Progenitor cell of endocrine pancreas (in vitro differentiated cells): ENCODE measurements at places on chromosomes 12 and 14. TPM values are rescaled to one million over a fixed set of nuclear protein-coding genes. Genes with fewer than 3 reads are reported as not detected.
A peak's percentile ranks its signal among the peaks of the same experiment; 100 is the strongest.

GRCh38 chr12:124592481-124593160 lies 25.2 kb upstream of the NCOR2 start:
- H3K27me3 ChIP-seq = peaks cover 15% of the 10 kb centered on the region
- no peaks in the 10 kb centered on the region for H3K36me3 ChIP-seq
- H3K27ac ChIP-seq = no peak overlapping the region
- no peak for DNase-seq

GRCh38 chr12:897386-897785 lies 52.1 kb downstream of the RAD52 start:
- DNase-seq = no peak
- peaks cover 42% of the 10 kb centered on the region for H3K36me3 ChIP-seq
- H3K27ac ChIP-seq = peak overlapping the region; percentile 34
- H3K4me1 ChIP-seq = no peaks in the 10 kb centered on the region
- no peak overlapping the region for H3K4me3 ChIP-seq
- H3K27me3 ChIP-seq = no peaks in the 10 kb centered on the region

- no peak overlapping the region for H3K27ac ChIP-seq
- no peaks in the 10 kb centered on the region for H3K36me3 ChIP-seq
- H3K4me1 ChIP-seq = no peaks in the 10 kb centered on the region
Observed at GRCh38 chr12:72966684-72967083, 694.5 kb downstream of the TRHDE start.

DNA sequence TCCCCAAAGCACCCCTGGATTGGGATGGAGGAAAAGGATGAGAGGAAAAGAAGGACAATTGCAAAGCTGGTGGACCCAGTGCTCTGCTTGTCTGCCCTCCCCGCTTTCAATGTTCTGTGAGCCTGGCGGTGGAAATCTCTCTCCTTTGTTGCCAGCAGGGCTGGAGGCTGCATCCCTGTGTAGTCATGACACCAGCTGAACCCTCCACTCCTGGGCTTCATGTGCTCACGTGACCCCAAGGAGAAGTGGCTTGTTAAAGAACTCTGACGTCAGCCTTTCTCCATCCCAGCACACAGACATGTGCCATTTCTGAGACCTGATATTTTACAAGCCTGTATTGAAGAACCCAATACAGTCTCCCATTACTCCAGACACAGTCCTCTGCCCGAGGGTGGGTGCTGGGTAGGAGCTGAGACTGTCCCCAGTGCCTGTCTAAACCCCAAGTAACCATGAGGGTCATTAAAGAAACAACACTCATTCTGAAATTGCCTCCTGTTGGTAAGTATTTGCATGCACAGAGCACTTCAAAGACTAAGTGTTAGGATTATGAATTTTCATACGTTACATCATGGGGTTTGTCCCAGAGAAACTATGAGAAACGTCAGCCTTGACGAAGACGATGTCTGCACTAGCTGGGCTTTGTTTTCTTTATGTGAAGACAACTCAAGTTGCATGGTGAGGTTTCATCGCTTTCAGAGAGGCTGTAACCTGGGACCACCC lies 21.7 kb downstream of the GALNT16 start:
- no peaks in the 10 kb centered on the region for H3K27me3 ChIP-seq
- DNase-seq = no peak
- H3K4me1 ChIP-seq = no peaks in the 10 kb centered on the region
- peaks cover 4% of the 10 kb centered on the region for H3K36me3 ChIP-seq

- H3K27me3 ChIP-seq = no peaks in the 10 kb centered on the region
- H3K27ac ChIP-seq = no peak overlapping the region
- H3K4me3 ChIP-seq = no peak overlapping the region
- H3K36me3 ChIP-seq = no peaks in the 10 kb centered on the region
Observed at GRCh38 chr12:89733579-89734201, 25.1 kb upstream of the ATP2B1 start.

- H3K36me3 ChIP-seq = no peaks in the 10 kb centered on the region
- H3K27me3 ChIP-seq = peaks cover 7% of the 10 kb centered on the region
- no peak overlapping the region for H3K27ac ChIP-seq
- peaks cover 5% of the 10 kb centered on the region for H3K4me1 ChIP-seq
- no peak overlapping the region for H3K4me3 ChIP-seq
Observed at GRCh38 chr14:72089625-72090024, 157.4 kb downstream of the RGS6 start.

DNA sequence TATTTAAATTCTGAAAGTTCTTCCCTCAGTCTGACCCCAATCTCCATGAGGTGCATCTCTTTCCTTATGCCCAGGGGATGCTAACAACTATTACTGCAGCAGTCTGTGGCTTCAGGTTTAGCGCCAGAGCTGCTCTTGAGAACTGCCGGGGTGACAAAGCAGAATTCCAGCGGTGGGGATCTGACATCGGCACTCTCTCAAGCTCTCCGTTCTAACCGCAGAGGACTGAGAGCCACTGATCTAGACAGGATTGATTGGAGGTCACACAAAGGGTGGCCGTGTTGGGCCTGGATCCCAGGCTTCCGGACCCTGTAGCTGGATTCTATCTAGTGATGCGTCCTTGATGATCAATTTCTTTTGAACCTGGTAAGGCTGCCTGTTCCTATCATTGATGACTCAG lies 155.6 kb upstream of the TMEM132C start:
- no peaks in the 10 kb centered on the region for H3K36me3 ChIP-seq
- DNase-seq = no peak
- H3K4me1 ChIP-seq = peaks cover 1% of the 10 kb centered on the region
- no peak overlapping the region for H3K27ac ChIP-seq
- H3K4me3 ChIP-seq = no peak overlapping the region
- peaks cover 5% of the 10 kb centered on the region for H3K27me3 ChIP-seq

- H3K4me3 ChIP-seq = no peak overlapping the region
- peaks cover 18% of the 10 kb centered on the region for H3K36me3 ChIP-seq
- H3K27ac ChIP-seq = no peak overlapping the region
- H3K4me1 ChIP-seq = peaks cover 12% of the 10 kb centered on the region
- H3K27me3 ChIP-seq = no peaks in the 10 kb centered on the region
Observed at GRCh38 chr14:20383636-20384035, 29.7 kb downstream of the TEP1 start.

GRCh38 chr12:46089414-46090162 lies 99.2 kb upstream of the SCAF11 start:
- H3K27ac ChIP-seq = no peak overlapping the region
- no peaks in the 10 kb centered on the region for H3K27me3 ChIP-seq
- H3K4me3 ChIP-seq = no peak overlapping the region
- peaks cover 1% of the 10 kb centered on the region for H3K36me3 ChIP-seq
- DNase-seq = no peak

DNA sequence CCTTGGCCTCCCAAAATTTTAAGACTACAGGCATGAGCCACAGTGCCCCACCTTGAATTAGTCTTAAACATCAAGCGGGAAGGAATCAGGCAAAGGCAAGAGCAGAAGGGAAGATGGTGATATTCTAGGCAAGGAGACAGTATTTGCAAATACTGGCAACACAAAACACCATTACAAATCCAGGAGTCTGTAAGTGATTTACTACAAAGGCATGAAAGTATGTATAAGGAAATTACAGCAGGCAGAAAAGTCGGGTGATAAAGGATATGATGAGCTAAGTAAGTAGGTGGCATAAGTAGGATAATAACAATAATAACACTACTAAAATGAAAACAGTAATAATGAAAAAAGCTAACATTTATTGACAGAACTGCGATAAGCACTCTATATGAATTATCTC lies 28.5 kb downstream of the FMNL3 start:
- H3K4me1 ChIP-seq = peaks cover 21% of the 10 kb centered on the region
- H3K36me3 ChIP-seq = no peaks in the 10 kb centered on the region
- H3K27ac ChIP-seq = no peak overlapping the region
- DNase-seq = no peak
- H3K4me3 ChIP-seq = no peak overlapping the region
- H3K27me3 ChIP-seq = no peaks in the 10 kb centered on the region

DNA sequence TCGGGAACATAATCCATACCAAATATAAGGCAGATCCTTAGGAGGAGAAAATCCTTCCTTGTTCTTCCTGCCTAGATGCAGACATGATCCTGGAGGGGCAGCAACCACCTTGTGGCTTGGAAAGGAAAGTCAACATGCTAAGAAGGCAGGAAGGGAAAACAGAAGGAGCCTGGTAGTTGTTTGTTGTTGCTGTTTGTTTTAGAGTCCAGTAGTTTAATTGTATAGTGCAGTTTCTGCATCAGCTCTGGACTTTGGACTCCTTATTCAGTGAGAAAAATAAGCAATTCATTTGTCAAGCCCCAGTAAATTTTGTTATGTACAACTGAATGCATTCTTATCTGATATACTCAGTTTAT lies 45.7 kb upstream of the APPL2 start:
- no peaks in the 10 kb centered on the region for H3K36me3 ChIP-seq
- H3K4me1 ChIP-seq = peaks cover 40% of the 10 kb centered on the region
- H3K27me3 ChIP-seq = no peaks in the 10 kb centered on the region
- no peak for DNase-seq

GRCh38 chr14:85313560-85314207 lies 216.3 kb upstream of the FLRT2 start:
- DNase-seq = no peak
- no peak overlapping the region for H3K27ac ChIP-seq
- H3K4me3 ChIP-seq = no peak overlapping the region
- no peaks in the 10 kb centered on the region for H3K4me1 ChIP-seq
- no peaks in the 10 kb centered on the region for H3K36me3 ChIP-seq

DNA sequence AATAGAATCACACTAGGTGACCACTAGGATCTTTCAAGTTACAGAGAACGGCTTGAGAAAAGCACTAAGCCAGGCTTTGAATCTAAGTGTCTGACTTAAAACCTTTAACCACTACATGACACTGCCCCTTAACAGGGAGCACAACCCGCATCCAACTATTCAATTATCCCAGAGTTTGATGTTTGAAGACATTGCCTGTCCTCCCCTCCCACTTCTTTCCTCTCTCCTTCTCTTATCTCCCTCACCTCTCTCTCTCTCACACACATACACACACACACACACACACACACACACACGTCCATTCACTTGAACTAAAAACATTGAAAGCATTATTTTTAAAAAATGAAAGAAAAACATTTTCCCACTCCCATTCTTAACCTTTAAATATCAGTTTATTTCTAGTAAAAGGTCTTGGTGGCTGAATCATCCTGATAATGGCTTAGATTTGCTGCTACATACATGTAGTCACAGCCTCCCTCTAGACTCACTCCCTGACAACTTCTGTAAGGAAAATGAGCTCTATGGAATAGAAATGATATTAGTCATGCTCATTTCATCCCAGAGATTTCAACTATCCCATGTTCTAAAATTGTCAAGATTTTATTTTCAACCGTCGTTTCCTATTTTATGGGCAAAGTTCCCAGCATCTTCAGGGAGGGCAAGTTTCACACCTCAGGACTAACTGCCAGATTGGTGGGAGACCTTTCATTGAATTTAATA lies 53.5 kb upstream of the RAP1B start:
- H3K4me1 ChIP-seq = no peaks in the 10 kb centered on the region
- no peak overlapping the region for H3K27ac ChIP-seq
- H3K4me3 ChIP-seq = no peak overlapping the region
- H3K36me3 ChIP-seq = no peaks in the 10 kb centered on the region

DNA sequence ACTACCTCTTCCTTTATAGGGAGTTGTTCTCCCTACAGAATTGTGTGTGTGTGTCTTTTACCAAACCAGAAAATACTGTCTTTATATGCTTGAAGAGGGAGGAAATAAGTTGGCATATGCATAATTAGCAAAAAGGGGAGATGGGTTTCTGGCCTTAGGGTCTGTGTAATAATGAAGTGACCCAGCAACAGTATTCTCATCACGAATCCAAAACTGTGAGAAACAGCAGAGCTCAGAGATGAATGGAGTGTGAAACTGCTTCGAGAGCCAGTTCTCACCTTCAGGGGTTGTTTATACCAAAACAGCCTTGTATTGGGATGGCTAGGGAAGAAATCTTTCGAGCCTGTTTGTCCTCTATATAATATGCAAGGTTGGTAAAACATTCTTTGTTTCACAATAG lies 227.5 kb downstream of the MON2 start:
- H3K27ac ChIP-seq = no peak overlapping the region
- no peak overlapping the region for H3K4me3 ChIP-seq
- H3K36me3 ChIP-seq = peaks cover 21% of the 10 kb centered on the region
- H3K27me3 ChIP-seq = no peaks in the 10 kb centered on the region
- no peaks in the 10 kb centered on the region for H3K4me1 ChIP-seq
- DNase-seq = no peak

DNA sequence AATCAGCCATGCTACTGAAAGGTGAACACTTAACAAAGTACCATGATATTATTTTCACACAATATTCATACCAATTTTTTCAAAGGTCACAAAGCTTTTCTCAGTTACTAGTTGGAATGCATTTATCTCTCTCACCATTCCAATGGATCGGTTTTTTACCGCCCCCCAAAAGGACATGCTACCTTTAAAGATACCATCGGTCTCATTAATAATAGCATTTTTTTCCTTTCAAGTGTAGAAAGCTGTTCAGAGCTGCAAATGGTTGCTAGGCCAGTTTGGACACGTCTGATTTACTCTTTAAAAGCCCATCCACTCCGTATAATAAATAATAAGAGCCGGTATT lies 34.9 kb upstream of the STON2 start:
- peaks cover 37% of the 10 kb centered on the region for H3K27me3 ChIP-seq
- DNase-seq = no peak
- peak overlapping the region; percentile 90 for H3K27ac ChIP-seq
- H3K4me1 ChIP-seq = peaks cover 19% of the 10 kb centered on the region
- H3K36me3 ChIP-seq = no peaks in the 10 kb centered on the region

DNA sequence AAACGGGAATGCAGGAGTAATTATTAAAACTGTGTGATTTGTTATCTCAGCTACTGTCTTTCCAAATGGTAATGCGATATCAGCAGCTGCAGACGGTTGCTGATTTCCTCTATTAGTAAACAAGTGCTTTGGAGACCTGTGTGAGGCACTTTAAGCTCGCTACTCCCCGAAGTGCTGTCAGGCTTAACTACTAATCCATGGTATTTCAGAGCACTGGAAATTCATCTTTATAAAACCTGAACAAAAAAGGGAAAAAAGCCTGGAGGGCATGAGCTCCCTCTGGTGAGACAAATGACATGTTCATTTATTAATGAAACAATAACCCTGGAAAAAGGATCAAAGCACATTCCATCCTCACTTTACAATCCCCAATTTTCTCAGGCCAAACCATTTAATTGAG lies 143.6 kb upstream of the OTX2 start:
- no peak overlapping the region for H3K27ac ChIP-seq
- DNase-seq = no peak
- H3K4me1 ChIP-seq = peaks cover 13% of the 10 kb centered on the region
- peaks cover 50% of the 10 kb centered on the region for H3K27me3 ChIP-seq
- no peak overlapping the region for H3K4me3 ChIP-seq
- no peaks in the 10 kb centered on the region for H3K36me3 ChIP-seq

KRT83 gene
- not detected in 2 replicates for total RNA-seq

PMCH gene
- total RNA-seq = not detected in 2 replicates

BICDL1 gene
- 11.1 and 11.7 TPM in 2 replicates for total RNA-seq

KRT78 gene
- total RNA-seq = not detected in 2 replicates

INHBC gene
- total RNA-seq = 0.16 TPM in 1 of 2 replicates, not detected in the other

PFKM gene
- total RNA-seq = 132 and 141 TPM in 2 replicates

PTPN6 gene
- 65.4 and 70.2 TPM in 2 replicates for total RNA-seq

MMP17 gene
- total RNA-seq = 0.48 and 0.49 TPM in 2 replicates

PRR4 gene
- 8.7 and 9.4 TPM in 2 replicates for total RNA-seq

PAX9 gene
- total RNA-seq = 0.77 and 1.3 TPM in 2 replicates

PABPN1 gene
- total RNA-seq = 318 and 338 TPM in 2 replicates
